Epithelial cell of alveolus of lung (primary cell): ENCODE measurements at places on chromosomes 1 and 21. TPM values are rescaled to one million over a fixed set of nuclear protein-coding genes. Genes with fewer than 3 reads are reported as not detected.

Gene LIN28A
- not detected in 2 replicates for total RNA-seq

Gene LCK
- 0.65 TPM in 1 of 2 replicates, not detected in the other for total RNA-seq

Gene KCNE2
- not detected in 2 replicates for total RNA-seq

Gene IFI6
- total RNA-seq: 22.3 and 139 TPM in 2 replicates

Gene TUFT1
- total RNA-seq: 2.3 and 6.2 TPM in 2 replicates
